Adipocyte (in vitro differentiated cells): ENCODE measurements at places on chromosomes 5 and 9.

- no peak for DNase-seq
Observed at GRCh38 chr5:153998010-153998409, 40.7 kb downstream of the FAM114A2 start.

DNA sequence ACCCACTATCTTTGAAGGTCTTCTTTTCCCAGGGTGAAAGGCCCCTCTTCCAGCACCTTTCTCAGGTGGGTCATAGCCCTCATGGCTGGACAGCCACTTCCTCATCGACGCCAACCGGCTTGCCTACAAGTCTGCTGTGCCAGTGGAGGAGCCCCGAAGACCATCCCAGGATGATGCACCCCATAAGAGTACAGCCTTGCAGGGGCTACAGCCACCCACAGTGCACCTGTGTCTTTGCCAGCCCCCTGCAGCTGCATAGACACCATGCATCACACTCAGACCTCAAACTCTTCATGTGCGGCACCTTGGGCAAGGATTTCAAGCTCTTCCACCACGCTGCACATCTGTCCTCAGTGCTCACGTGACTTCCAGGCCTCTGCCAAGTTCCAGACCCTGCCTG is 173.4 kb downstream of the SLF1 start:
- no peak for DNase-seq

DNA sequence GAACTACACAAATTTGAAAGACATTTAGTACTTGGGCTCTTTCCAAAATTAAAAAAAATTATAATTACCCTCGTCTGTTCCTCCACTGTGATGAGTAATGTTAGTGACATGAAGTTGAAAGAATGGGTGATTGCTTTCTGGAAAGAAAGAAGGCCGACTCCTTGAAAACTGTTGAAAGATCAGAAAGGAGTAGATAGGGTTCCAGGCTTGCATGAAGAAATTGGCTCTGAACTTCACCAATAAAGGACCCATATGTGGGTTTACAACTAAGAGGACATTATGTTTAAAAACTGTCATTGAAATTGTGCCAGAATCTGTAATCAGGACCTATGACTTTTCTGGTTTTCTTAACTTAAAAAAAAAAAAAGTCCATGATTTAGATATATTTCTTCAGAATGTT is 20.7 kb upstream of the MOCS2 start:
- DNase-seq: peak; percentile 68

DNA sequence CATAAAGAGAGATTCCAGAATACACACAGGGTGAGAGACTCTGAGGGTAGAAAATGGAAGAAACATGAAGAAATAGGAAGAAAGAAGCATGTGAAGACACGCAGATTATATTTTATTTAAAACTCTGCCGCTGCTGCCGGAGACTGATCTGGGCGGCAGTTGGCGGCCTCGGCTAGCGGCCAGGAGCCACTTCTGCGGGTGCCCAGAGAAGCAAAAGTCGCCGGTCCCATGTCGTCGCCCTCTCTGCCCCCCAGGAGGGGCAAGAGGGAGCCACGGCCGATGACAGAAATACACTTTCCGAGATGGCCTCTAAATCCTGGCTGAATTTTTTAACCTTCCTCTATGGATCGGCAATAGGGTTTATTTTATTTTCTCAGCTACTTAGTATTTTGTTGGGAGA is 40.9 kb downstream of the ANKRD55 start:
- no peak for DNase-seq

DNA sequence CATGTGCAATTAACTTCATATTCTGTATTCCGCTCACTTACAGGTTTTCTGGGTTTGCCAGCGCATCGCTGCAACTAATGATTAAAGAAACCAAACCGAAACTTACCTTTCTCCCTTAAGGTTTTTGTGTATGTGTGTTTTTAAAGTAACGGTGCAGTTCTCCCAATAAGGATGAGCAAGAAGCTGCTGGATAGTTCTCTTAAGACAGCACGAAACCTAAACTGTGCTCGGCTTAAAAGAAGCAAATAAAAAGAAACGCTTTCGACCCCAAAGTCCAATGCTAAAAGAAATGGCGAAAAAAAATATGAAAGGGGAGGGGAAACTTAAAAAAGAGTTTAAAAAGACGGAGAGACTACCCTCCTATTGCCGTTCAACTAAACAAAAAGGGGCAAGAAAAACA is 340 bp downstream of the ELAVL2 start:
- peak; percentile 33 for DNase-seq

GRCh38 chr9:69673311-69673640 is 1.1 kb upstream of the APBA1 start:
- no peak for DNase-seq

DNA sequence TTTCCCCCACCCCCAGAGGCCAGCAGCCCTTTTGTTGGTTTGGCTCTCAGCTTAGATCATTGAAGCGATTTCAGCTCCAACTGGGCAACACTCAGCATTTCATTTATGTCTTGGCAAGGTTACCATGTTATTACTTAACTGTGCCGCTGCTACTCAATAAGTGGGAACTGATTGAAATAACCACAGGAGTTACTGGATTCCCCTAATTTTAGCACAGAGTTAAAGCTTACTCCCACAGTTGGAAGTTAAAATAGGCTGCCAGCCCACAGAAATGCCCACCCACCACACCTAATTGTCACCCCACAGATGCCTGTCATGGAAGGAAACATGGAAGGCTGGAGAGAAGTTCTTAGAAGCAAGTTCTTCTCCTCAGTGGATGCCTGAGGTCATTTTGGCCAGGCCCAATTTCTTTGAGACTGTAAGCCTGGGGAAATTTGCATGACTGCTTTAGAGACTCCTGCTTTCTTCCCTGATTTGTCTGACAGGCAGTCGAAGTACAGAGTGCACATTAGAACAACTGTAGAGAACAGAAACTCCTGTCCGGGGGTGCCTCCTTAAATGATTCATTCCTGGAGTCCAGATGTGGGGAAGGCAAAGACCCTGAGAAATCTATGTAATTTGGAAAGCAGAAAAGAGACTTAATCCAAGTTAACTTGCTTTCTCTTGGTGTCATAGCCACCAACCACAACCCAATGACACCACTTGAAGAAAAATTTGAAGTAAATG is 370.0 kb downstream of the ZSWIM6 start:
- DNase-seq: no peak

DNA sequence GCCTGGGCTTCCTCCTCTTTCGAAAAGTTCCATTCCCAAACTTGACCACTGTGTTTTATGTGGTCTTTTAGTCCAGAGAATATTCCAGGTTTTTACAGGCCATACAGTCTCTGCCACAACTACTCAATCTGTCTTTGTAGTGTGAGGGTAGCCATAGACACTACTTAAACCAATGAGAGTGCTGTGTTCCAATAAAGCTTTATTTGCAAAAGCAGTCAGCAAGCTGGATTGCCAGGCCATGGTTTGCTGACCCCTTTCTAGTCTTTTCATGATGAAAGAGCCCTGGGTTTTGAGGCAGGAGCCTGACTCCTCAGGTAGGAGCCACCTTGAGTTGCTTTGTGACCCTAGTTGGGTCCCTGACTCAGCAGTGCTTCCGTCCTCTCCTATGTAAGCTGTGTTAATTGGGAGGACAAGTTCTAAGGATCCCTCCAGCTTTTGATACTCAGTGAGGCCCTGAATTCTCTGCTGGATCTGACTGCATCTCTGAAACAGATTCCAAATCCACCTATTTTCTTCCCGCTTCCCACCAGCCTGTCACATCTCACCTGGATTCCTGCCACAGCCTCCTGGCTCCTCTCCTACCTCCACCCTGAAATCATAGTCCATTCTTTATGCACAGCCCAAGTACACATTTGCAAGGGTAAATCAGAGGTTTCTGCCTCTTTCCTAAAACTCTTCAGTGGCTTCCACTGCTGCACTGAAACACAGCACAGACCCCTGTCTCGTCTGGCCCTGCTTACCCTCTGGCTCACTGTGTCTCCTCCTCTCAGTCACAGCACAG is 13.5 kb downstream of the GALNT10 start:
- DNase-seq: no peak

DNA sequence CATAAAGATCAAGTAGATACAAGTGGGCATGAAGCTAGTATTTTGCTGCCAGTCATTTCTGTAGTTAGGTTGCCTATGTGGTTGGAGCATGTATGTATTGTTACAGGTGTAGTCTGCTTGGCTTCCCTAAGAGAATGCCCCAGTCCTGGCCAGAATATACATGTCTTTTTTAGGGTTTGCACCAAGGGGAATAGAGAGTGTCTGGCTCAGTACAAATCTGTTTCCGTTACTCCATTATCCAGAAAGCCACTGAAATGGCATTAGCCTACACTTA is 23.2 kb downstream of the TGFBR1 start:
- no peak for DNase-seq

DNA sequence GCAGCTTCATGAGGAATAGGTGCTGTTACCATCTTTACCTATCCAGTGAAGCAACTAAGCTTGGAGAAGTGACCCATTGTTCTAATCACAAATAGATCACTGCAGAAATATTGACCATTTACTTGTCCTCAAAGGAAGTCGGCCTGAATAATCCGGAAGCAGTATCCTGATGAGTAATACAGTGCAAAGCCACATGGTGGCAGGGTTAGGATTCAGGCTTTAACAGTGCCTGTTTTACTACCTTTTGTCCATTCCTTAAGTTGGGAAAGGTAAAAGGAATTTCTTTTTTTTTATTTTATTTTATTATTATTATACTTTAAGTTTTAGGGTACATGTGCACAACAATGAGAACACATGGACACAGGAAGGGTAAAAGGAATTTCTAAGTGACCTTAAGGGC is 336.3 kb downstream of the KDM4C start:
- no peak for DNase-seq

DNA sequence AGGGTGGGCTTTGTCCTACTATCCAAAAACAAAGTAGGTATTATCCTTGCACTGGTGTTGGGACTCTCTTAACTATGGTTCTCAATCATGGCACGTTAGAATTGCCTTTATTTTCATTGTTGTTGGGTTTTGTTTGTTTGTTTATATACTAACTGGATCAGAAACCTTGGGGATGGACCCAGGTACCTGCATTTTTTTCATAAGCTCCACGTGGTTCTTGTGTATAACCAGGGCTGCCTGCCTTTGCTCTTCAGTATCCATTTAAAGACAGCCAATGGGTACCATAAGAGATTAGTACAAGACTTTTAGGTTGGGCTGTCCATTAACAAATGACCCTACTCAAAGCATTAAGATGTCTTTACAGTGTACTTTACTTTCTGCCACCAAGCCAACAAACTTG is 2.5 kb upstream of the SSBP2 start:
- no peak for DNase-seq

DNA sequence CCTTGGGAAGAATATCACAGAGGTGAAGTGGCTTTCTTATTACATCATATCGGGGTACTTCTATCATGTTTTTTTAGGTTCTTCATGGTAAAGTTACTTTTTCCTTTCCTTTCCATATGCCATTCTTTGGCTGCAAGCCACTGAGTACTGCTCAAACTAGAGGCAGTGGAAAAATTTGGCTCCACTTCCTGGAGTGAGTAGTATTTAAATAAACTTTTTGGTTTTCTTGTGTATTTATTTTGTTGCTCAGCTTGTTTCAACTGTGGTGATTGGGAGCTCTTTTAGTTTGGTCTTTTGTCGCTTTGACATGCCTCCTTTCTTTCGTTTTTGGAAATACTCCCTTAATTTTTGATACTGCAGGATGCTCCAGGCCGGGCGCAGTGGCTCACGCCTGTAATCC is 69.8 kb downstream of the WDR70 start:
- peak; percentile 9 for DNase-seq

- no peak for DNase-seq
Observed at GRCh38 chr5:2039180-2039531, 156.4 kb upstream of the IRX4 start.

GRCh38 chr5:175466700-175467318 is 11.6 kb upstream of the SFXN1 start:
- peak; percentile 55 for DNase-seq

GRCh38 chr5:56311306-56311905 is 78.3 kb upstream of the ANKRD55 start:
- no peak for DNase-seq

- peak; percentile 61 for DNase-seq
Observed at GRCh38 chr9:35660966-35661415, 2.9 kb downstream of the CCDC107 start.

DNA sequence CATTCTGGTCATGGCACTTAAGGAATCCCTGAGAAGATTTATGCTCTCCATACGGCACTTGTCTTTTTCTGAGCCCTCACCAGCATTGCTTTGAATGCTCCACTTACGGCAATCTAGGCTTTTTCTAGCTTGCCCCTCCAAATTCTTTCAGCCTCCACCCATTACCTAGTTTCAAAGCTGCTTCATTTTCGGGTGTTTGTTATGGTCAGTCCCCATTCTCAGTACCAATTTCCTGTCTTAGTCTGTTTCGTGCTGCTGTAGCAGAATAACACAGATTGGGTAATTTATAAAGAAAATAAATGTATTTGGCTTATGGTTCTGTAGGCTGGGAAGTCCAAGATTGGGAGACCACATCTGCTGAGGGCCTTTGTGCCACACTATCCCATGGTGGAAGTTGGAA is 42.0 kb downstream of the ARHGEF28 start:
- DNase-seq: no peak

DNA sequence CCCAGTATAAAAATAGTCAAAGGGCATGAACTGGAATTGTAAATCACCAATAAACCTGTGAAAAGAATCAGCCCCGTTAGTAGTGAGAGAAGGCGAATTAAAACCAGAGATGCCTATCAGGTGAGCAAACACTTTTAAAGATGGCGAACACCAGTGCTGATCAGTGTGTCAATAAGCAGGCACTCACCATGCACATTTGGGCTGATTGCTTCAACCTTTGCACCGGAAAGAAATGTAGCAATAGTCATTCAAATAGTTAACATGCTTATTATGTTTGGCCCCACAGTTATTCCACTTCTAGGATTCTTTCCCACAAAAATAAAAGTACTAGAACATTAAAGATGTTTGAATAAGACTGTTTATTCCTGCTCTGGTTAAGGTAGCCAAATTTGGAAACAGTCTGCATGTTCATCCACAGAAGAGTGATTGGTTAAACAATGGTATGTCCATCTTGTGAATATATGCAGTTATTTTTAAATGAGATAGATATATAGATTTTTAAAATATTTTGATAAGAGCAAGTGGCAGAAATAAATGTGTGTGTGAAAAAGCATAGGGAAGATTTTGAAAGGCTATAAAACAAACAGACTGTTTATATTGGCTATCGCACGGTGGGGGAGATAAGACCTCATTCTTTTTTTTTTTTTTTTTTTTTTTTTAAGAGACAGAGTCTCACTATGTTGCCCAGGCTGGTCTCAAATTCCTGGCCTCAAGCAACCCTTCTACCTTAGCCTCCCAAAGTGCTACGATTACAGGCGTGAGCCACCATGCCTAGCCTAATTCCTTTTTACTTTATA is 112.2 kb downstream of the PIP5K1B start:
- DNase-seq: no peak

DNA sequence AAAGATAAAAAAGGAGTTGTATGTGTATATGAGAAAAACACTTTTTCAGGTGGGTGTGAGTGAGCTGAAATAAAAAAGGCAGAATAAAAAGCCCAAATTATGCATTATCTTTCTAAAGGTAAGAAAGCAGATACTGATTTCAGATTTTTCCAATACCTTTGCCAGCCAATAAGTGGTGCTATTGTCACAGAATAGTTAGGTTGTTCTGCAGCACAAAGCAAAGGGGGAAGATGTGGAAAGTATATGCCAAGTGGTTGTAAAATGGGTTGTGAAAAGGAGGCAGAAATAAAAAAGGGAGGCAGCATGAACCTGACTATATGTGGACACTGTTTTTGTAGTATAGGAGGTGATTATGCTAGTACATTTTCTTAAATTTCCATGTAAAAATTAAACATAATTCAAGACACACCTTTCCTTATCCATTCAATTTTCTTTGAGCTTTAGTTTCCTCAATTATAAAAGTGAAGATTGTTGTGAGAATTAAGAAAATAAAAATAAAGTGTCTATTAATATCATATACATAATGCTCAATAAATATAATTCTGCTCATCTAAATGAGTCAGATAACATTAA is 106.7 kb downstream of the SMIM15 start:
- peak; percentile 69 for DNase-seq

GRCh38 chr5:17219006-17219422 is 1.6 kb downstream of the BASP1 start:
- DNase-seq: peak; percentile 73
